Naive thymus-derived CD8-positive, alpha-beta T cell (primary cell): ENCODE measurements at places on chromosomes 3 and 15.
A peak's percentile ranks its signal among the peaks of the same experiment; 100 is the strongest.

DNA sequence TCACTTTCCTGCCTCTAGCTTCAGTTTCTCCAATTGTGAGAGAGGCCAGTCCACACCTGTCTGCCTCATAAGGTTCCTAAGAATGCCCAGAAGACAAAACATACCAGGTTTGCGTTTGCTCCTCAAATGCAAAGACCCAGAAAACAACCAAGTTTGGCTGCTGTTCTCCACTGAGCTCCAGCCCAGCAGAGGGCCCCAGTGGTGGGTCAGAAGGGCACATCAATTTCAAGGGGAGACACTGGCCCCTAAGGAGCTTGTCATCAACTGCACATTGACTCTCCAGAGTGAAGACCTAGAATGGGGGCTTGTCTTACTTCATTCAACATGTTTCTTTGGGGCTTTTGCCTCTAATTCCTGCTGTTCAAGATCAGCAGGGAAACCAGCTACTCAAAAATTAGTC, 127.9 kb upstream of the SLC6A11 start:
- DNase-seq: no peak

DNA sequence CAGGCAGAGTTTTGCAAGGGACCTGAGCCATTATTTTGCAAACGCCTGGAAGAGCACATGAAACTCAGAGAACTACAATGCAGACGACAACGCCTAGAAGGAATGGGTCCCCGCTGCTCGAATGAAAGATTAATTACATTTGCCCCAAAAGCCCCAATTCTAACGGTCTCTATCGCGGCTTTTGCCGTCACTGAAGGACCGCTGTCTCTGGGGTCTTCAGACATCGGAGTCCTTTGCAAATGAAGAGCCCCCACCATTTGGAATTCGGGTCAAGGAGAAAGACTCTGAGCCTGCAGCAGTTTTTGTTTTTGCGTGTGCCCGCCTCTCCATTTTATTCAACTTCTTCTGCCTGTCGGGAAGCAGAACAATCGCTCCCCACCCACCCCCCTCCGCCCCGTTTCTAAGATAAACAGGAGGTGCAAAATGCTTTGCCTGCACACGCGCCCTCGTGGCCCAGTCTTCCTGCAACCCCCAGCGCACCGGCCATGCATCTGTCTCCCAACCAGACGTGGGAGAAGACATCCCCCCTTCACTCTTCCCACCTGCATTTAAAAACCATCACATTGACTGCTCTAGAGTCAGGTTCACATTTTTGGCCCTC, 13.5 kb downstream of the SOX2 start:
- no peak for DNase-seq

- DNase-seq: peak; percentile 41
Observed at GRCh38 chr3:11803977-11804892, 42.5 kb downstream of the TAMM41 start.

- no peak for DNase-seq
Observed at GRCh38 chr15:81859737-81860516, 185.9 kb downstream of the MEX3B start.

- no peak for DNase-seq
Observed at GRCh38 chr15:64011736-64012135, 34.5 kb downstream of the DAPK2 start.

DNA sequence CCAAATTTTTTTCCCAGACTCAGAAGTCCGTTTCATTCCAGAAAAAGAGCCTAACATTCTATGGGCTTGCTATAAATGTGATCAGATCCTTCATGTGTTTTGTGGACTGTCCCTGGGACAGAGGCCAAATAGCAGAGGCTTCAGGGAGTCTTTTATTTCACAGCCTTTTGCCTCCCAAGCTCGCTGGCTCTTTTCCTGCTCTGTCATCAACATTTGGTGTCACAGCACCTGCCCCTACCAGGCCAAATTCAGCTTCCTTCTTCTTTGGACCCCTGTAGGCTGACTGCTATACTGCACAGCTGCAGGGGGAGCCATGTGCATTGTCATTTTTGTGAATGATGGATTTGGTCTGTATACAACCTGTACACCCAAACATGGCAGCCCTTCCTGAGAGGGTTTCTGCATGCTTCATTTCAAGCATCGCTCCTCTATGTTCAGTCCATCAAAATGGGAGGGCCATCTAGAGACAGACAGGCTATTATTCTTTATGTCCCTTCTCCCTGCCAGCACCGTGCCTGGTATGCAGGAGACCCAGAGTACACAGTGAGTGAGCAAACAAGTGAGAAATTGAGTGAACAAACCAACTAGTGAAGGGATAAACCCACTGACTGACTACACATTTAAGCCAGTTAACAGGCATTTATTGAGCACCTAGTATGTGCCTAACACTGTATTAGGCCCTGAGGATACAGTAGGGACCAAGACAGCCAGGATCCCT, 17.9 kb upstream of the RPP14 start:
- no peak for DNase-seq

DNA sequence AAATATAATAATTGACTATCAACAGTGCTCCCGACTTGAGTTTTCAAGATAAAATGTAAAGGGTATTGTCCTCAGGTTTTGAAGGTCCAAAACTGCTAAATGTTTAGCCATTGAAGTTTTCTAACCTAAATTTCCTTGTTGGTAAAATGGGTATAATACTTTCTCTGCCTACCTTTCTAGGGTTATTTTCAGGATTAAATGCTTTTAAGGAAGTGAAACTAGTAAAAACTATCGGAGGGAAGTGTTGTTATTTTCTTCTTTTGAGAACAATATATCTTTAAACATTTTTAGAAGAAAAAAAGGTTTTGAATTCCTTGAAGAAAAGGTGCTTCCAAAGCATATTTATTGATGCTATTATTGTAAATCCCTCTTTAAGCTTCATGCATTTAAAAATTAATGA, 67.3 kb downstream of the FILIP1L start:
- no peak for DNase-seq

GRCh38 chr3:178847190-178847589, 224.4 kb downstream of the ZMAT3 start:
- no peak for DNase-seq

DNA sequence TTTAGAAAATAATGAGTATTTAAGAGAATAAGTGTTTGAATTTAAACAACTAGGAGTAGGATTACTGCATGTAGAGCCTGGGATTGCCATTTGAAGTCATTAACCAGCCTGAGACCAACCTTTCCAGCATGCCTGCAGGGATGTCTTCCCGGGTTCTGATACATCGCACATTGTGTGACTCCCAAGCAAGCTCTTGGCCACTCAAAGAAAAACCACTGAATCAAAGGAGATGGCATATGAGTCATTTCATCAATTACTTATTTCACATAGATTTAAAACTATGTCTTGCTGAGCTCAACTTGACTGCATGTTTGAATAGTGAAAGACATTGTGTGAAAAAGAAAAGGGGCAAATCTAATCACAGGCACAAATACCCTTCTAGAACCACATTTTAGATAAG, 15.0 kb upstream of the THBS1 start:
- no peak for DNase-seq

GRCh38 chr3:146390006-146390772, 79.2 kb downstream of the PLSCR2 start:
- DNase-seq: no peak

GRCh38 chr3:124217542-124217941, 225.6 kb upstream of the ROPN1 start:
- no peak for DNase-seq

- no peak for DNase-seq
Observed at GRCh38 chr3:34864011-34864410, 775.3 kb upstream of the ARPP21 start.

- no peak for DNase-seq
Observed at GRCh38 chr3:133570139-133570936, 3.1 kb upstream of the CDV3 start.

DNA sequence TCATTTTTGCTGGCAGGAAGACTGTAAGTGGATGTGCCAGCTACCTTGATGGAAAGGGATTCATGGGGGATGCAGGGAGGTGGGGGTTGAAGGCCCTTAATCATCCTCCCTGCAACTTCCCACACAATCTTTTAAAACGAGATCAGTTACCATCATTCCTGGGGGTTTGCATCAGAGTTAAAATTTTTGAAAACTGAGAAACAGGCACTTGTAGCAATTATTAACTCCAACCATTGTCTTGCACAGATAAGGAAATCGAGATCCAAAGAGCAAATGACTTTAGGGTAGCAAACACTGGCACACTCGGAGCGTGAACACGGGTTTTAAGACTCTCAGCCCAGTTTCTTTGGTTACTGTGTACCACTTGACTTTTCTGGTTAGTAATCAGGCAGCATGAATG, 41.9 kb downstream of the GPD1L start:
- DNase-seq: no peak

DNA sequence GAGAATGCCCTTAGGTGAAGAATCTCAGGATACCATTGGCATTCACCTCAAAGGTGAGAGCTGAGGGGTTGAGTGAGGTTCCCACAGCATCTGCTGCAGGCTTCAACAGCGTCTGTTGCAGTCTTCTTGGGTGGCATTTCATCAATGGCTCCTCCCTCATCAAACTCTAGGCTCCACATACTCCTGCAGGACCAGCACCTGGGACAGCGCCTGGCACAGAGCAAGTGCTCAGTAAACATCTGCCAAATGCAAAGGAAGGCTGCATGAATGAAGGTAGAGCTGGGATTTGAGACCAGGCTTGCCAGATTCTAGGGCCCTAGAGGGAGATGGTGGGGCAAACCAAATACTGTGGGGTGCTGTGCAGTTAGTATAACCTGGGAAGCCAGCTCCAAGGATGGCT, 9.6 kb downstream of the TRH start:
- no peak for DNase-seq

DNA sequence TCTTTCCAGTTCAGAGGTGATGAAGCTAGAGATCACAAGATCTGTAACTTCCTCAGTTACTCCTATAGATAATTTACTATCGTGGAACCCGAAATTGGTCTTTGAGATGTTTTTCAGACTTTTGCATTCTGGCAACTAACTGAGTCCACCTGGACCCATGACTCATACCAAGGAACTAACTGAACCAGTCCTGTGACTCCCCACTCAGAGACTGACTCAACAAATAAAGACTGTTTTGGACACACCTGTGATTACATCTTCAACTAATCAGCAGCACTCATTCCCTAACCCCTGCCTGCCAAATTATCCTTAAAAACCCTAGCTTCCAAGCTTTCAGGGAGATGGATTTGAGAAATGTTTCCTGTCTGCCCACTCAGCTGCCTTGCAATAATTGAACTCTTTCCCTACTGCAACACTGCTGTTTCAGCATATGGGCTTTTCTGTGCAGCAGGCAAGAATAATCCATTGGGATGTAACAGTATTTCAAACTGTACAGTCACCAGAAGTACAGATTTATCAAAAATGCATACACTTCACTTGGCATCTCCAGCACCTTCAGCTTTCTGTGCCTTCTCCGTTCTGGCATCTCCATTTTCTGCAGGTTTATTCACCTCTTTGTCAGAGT, 57.7 kb downstream of the GATM start:
- no peak for DNase-seq

GRCh38 chr15:78390826-78391225, 47.2 kb upstream of the IREB2 start:
- DNase-seq: no peak

DNA sequence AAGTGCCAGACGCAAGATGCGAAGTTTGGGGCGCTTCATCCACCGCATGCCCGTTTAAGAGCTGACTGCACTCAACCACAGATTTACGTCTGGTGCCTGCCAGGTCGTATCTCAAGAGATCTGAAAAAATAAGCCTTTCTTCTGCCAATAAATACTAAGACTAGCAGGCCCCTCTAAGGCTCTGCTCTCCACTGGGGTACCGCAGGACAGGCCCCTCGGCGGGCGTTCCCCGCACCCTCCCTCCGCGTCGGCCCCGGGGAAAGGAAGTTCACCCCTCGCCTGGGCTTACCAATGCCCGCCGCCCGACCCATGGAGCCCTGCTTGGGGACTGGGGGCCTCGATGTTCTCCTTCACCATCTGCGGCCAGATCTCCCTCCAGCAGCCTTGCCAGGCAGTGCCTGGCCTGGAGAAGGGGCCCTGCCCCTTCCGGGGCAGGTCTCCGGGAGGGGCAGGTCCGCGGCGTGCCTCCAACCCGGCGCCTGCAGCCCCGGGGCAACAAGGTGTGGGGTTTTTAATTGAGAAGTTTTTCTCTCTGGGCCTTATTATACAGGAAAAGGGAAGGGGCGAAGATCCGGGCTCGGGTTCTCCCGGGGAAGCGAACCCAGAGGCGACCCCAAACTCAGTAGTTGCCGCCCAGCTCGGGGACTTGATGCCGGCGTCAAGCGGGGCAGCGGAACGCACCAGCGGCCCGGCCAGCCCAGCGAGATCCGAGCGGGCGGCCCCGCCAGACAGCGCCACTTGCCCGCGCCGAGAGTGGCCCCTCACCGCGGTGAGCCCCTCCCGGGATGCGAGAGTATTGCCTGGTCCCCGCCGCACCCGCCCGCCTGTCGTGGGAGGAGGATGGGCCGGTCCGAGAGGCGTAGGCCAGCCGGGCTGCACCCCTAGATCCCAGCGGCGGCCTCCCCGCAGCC, 735 bp downstream of the GOLGA8B start:
- no peak for DNase-seq

GRCh38 chr3:46242120-46242519, at the start of gene CCR3:
TSS of gene CCR3 (plus strand) at chr3:46242460. CDS start at chr3:46265159, 22,699 bp downstream.
- no peak for DNase-seq

DNA sequence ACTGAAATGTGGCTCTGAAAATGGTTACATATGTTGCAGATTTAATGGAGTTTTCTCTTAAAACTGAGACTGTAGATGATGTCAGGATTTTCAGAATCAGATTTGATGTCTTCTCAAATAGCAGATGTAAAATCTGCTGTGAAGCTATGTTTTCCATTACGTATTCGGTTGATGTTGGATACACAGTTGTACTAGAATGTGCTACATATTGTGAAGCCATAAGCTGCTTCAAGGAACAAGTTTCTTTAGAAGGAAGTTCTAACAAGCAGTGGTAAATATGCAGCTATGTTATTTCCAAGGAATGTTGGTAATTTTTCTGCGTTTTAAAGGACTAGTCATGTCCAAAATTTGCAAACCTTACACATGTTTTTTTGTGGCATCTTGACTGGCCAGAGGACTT, 197.7 kb downstream of the RBMS3 start:
- DNase-seq: no peak

- DNase-seq: no peak
Observed at GRCh38 chr15:51310064-51310463, 28.3 kb downstream of the CYP19A1 start.

DNA sequence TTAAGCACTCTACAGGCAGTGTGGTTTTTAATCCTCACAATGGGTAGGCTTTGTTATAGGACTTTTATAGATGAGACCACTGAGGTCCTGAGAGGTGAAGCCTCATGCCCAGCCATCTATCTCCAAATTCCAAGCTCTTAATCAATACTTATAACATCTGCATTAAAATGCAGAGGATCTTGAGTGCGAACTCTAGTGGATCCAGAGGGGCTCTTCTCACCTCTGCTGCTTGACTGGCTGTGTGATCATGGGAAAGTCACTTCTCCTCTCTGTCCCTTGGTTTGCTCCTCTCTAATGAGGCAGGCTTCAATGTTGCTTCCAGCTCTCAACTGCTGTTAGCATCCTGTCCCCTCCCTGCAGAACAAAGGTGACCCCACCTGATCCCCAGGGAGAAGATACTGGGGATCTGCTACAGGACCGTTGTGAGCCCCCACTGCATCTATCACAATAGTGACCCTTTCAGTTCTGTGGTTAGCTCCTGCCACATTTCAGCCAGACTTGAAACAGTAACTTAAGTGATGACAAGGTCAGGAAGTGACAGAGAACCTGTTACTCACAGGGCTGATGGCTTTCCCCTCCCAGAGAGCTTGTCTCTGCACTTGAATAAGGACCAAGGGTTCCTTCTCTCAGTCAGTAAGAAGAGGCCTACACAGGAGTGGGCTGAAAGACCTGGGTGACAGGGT, 1.3 kb downstream of the SLC27A2 start:
- no peak for DNase-seq
